NCI-H1105 (cell line): ENCODE measurements at places on chromosomes 4 and X.
A peak's percentile ranks its signal among the peaks of the same experiment; 100 is the strongest.

DNA sequence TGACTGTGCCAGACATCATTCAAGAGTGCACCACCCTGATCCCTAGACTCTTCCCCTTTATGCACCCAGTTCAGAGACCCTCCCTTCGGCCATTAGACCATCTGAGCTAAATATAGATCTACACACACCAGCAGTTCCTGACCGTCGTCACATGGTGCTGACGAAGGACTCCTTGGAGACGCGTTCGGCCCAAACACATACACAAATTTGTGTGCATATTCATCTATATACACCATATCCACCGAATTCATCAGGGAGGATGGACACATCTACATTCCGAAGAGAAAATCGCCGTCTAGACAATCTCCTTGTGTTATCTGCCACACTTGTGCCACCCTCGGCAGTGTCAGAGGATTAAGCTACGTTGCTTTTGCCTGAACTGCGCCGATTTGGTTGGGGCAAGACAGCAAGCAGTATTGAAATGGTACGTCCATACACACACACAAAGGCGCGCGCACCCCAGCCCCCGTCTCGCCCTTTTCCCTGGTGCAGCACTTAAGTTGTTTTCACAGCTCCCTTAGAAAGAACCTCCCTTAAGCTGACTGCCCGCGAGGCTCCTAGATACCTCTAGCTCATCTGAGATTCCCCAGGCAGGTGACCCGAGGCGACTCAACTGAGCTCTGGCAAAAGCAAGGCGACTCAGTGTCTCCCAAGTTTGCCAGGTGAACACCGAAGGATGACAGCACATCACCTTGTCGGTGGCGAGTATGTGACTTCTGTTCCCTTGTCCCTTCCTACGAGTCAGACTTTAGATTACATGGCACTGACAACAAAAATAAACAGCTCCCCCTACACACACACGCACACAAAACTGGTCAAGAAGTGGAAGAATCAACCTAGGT is 1.0 kb downstream of the RASGEF1B start:
- no peak for DNase-seq

DNA sequence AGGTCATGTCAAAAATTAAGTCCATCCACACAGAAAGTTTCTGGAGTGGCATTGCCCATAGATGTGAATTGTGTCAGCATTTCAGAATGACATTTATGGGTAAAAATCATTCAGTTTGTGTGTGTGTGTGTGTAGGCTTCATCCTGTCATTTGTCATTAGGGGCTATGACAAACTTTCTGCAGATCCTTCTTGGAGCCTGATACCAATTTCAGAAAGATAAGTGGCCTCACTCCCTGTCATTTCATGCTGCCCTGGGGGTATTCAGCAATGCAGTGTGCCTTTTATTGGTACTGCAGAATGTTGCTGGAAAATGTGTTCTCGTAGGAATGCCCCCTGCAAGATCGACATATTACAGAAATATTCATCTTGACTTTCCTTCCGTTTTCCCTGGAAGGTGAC is 659.7 kb downstream of the NLGN4X start:
- no peak for DNase-seq

- DNase-seq: no peak
Observed at GRCh38 chrX:120402369-120402768, 40.5 kb downstream of the ATP1B4 start.

GRCh38 chr4:25113915-25114904 is 46.0 kb downstream of the SEPSECS start:
- no peak for DNase-seq

DNA sequence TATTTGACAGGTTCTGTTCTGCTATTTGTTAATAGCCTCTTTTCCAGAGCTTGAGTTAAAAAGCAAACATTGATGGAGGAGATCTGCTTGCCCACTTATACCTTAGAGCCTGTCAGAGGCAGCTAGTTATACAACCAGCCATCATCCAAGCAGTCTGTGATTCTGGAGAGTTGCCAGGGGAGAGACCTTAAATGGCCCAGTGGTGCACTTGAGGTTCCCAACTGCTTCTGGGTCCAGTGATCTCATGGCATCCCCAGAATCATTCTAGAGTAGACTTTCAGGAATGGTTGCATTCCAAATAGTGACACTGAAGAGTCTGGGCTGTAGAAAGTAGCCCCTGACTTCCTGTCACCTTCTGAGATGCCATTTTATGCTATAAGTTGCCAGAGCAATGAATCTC is 160.7 kb downstream of the FHIP1A start:
- no peak for DNase-seq

DNA sequence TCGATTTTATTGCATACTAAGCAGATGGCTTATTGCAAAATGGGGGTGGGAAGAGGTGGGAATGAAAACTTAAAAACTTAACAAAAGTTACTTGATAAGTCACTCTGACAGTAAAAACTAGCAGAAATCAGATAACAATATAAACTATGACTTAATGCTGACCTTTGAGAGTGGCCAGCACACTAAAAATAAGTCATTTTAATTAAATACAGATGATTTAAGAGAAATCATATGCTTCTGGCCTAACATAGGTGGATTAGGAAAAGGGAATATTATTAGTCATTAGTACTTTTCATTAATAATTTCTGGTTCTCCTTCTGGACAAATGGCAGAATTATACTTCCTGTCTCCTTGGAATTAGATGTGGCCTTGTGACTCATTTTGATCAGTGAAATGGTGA is 756.7 kb downstream of the PCDH19 start:
- no peak for DNase-seq

DNA sequence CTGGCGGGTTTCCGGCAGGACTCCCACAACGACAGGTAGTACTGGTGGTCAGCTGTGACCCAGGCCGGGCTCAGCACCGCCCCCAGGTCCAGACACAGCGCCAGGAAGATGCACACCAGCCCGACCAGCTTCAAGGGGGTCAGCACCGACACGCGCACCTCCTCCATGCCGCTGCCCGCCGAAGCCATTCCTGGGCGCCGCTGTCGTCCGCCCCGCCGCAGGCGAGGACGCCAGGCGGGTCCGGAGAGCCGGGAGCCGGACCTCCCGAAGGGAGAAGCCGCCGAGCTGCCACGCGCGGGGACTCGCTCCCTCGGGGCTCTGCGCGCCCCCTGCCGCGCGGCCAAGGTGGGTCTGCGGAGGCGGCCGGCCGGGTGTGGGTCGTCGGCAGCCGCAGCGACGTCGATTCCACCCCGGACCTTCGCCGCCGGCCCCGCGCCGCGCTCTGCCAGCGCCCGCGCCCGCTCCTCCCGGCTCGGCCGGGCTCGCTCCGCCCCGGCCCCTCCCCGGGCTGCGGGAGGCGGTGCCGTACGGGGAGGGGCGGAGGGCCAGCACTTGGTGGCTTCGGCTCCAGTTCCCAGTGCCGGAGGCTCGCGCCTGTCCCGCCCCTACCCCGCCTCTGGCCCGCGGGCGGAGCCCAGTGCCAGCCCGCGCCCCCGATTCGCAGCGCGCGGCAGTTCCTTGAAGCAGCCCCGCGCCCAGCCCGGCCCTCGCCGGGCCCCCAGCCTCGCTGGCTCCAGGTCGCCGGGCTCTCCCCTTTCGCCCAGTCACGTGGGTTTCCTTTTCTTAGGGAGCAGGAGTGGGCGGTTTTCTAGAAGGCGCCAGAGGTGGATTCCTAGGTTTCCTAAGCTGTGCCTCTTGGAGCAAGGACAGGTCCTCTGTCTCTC is at the start of gene TMEM47:
Gene TMEM47 (minus strand): TSS at position 444 of the 884 bp plus-strand sequence. CDS start 256 bp downstream, at position 188.
- peak; percentile 12 for DNase-seq

DNA sequence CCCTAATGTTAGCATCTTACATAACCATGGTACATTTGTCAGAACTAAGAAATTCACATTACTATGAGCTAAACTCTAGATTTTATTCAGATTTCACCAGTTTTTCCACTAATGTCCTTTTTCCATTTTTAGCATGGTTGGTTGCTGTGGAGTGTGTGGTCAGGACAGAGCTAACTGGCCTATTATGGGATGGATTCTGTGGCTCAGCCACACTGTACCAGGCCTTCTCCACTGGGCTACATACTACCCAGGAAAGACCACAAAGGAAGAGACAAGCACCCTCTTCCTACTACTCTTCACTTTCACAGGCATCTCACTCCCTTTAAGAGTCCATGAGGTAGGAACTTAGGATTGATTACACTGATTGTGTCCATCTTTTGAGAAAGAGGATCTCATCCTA is 67.4 kb downstream of the ZNF827 start:
- no peak for DNase-seq

GRCh38 chr4:141246243-141246642 is 25.5 kb downstream of the ZNF330 start:
- no peak for DNase-seq

- DNase-seq: no peak
Observed at GRCh38 chrX:71935476-71935875, 24.8 kb downstream of the NHSL2 start.

GRCh38 chrX:39318506-39319343 is 517.5 kb downstream of the MID1IP1 start:
- DNase-seq: no peak

- no peak for DNase-seq
Observed at GRCh38 chrX:40132751-40133150, 35.0 kb upstream of the BCOR start.

GRCh38 chr4:105272002-105272401 is 125.3 kb downstream of the TET2 start:
- DNase-seq: no peak

- DNase-seq: no peak
Observed at GRCh38 chrX:38365954-38366353, 13.6 kb downstream of the OTC start.

DNA sequence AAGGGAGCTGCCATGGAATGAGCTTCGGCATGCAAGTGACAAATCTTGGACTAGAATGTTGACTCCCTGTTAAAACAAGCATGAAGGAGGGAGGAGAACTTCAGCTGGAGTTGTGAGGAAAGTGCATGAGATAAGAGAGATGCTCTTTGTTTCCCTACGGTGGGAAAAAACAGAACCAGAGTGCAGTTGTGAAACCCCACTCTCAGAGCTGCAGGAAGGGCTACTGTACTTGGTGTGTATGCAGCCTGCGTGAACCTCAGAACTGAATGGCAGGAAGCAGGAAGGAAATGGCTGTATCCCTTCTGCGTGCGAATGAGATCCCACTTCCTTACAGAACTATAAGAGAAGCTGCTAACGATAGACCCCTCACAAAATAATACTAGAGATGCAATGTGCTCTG is 57.2 kb downstream of the EGF start:
- DNase-seq: no peak

- no peak for DNase-seq
Observed at GRCh38 chrX:70046978-70047377, 2.8 kb downstream of the AWAT2 start.

DNA sequence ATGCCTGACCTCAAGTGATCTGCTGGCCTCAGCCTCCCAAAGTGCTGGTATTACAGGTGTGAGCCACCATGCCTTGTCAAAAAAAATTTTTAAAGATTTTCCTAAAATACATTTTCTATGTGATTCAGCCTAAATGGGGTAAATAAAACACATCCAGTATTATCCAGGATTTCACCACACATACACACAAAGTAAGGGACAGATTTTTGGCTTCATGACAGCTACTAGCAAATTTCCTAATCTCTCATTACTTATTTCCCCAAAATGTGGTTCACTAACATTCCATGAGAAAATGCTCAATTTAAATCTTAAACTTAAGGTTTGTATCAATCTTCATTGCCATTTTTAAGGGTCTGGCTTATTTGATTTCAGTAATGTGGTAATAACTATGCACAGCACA is 348.5 kb upstream of the INTU start:
- no peak for DNase-seq

DNA sequence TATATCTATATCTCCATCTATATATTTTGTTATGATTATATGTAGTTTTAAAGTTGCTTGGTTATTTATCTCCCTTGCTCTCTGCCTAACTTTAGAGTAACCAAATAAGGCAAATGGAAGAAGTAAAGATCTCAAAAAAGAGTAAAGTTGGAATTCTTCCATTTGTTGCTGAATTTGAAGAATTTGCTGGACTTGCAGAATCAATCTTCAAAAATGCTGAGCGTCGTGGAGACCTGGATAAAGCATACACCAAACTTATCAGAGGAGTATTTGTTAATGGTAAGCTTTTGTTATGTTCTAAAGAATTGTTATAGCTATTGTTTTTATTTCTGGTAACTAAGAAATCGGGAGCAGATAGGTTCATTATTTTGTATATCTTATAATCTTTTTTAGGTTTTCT is 43.2 kb downstream of the EXOC1 start:
- no peak for DNase-seq

- DNase-seq: no peak
Observed at GRCh38 chrX:134481339-134481738, 21.4 kb downstream of the HPRT1 start.

DNA sequence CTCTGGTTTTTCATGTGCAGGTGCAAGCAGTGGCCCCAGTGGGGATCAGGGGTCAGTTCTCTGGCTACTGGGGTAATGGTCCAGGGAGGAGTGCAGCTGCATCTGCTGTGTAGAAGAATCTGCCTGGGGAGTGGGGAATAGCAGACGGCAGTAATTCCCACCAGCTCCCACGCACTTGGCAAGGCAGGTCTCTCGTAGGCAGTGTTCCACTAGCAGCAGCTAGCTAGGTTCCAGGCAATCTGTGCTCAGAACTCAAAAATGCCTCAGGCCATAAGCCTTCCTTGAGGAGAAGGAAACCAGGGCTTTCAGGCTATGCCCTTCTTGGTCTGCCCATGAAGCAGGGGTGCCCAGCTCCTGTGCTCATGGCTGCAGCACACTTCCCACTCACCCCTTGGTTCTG is 38.8 kb downstream of the DCLK2 start:
- DNase-seq: no peak

- DNase-seq: no peak
Observed at GRCh38 chrX:116526010-116526409, 63.2 kb upstream of the CT83 start.

- DNase-seq: no peak
Observed at GRCh38 chrX:24235084-24235710, 78.7 kb downstream of the SUPT20HL2 start.

GRCh38 chr4:10706236-10706635 is 21.7 kb upstream of the CLNK start:
- DNase-seq: no peak

DNA sequence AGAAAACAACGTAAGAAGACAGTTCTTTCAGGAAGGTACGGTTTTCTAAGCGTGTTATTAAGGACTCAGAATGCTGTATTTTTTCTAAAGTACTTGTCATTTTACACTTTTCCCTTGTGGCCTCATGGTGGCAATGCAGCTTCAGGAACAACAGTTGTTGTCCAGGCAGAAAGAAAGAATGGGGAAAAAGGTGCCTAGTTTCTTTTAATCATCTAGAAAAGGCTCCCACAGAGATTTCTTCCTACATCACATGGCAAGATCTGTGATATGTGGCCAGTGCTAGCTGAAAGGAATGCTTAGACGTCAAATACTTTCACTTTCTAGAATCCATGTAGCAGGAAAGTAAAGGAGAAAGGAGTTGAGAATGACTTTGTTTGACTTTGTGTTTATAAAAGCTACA is 49.0 kb upstream of the TRAM1L1 start:
- DNase-seq: peak; percentile 13

DNA sequence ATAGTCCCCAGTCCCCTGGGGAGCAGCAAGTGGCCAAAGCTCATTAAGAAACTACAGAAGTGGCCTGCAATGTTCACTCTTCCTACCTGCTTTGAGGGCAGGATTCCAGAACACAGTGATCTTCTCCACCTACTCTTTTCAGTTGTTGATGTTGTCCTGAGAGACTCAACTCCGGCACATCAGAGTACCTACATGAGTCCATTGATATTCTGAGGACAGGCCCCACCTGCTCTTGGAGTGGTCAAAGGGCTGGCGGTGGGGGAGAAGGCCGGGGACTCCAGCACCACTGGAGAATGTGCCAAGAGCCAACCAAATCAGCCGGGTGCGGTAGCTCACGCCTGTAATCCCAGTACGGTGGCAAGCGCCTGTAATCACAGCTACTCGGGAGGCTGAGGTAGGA is 29.8 kb upstream of the DDX3X start:
- DNase-seq: no peak
